ENCODE measurements at places on chromosomes 3 and 15.

GRCh38 chr15:67785431-67785830, 39.9 kb upstream of the SKOR1 start:
- DNase-seq: no peak

DNA sequence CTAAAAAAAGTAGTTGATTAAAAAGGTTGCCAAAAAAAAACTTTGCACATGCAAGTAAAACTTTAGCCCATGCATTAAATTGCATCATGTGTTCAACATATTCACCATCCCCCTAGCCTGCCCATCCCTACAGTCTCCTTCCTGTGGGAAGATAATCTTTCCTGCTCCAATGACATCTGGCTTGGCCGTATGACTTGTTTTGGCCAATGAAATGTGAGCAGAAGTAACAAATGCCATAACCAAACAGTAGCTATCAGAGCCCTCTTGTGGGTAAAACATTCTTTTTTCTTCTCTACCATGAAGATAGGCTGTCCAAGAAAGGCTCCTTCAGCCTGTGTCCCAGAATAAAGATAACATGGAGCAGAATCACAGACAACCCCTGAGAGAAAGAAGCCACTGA, 15.3 kb downstream of the ERC2 start:
- no peak for DNase-seq

DNA sequence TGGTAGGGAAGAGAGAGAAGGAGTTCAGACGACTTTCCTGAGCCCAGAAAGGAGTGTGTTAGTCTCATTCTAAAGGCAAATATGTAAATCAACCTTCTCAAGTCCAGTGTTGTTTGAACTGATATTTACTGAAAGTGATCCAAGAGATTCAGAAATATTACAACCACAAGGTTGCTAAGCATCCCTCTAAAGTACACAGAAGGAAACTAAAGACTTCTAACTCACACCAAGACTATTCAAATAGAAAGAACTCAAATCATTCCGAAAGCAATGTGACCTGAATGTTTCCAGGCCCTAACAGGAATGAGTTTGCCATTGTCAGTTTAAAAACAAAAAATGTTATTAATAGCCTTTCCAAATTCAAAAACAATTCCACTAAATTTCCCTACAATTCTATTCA, 56.9 kb upstream of the VGLL3 start:
- no peak for DNase-seq

DNA sequence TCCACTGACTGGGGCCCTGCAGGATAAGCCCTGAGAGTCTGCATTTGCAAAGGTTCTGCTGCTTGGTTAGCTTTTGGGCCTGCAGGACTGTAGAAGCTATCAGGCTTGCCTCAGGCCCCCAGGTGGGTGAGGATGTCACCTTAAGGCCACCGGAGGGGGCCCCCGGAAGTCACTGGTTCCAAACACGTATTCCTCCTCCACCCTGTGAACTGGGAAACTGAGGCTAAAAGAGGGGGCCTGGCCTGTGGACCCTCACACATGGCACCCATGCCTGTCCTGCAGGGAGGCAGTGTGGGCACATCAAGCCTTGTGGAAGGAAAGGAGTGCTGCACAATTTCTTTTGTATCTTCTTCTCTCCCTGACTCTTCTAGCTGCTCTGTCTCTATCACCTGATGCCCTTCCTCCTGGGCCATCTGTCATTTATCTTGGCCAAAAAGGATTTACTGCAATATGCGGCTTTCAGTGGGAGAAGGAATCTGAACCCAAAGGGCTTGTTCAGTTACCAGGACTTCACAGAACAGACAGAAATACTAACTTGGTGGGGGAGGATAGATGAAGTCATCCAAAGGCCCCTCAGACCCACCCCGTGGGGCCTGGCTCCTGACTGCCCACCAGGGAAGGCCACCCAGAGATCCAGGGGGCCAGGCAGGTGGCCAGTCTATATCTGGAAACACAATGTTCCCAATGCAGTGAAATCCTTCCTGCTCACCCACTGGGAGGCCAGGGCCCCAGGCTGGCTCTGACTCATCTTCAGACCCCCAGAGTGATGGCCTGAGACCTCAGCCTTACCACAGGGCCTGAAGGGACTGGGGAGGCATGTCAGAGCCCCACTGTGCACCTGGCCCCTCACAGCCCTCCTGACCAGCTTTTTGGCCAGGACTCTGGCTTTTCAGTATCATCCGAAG, 18.3 kb downstream of the UBAP1L start:
- no peak for DNase-seq

DNA sequence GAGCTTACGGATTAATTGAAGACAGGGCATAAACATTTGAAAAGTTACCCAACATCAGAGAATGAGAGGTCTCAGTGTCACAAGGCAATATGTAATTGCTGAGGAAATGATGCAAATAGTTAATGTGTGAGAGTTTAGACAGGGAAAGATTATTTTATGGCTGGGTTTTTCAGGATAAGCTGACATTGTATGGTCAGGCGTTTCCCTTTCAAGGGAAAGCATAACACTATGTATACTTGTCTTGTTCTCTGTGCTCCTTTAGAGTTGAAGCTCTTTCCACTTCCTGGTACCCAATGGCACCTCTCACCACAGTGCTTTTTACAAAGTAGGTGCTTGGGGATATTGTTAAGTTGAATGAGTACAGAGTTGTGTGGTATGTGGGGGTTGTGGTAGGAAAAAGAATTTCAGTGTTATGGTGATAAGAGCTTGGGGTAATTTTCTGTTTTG, 19.9 kb downstream of the IQGAP1 start:
- no peak for DNase-seq

DNA sequence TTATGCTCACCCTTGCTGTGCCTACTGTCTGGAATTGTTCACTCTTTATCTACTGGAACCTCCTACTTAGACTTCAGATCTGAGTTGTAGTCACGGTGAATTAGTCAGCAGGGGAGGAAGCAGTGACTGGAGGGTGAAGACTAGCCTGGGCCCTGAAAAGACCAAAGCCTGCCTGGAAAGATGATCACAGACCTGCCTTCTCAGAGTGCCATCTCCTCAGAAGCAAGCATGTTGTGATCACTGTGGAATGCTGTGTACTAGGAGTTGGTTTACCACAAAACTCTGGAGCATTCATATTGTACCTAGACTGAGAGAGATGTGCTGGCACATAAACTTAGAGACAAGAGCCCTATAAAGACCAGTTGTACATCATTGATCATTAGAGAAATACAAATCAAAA, 100.7 kb upstream of the SCN10A start:
- no peak for DNase-seq

DNA sequence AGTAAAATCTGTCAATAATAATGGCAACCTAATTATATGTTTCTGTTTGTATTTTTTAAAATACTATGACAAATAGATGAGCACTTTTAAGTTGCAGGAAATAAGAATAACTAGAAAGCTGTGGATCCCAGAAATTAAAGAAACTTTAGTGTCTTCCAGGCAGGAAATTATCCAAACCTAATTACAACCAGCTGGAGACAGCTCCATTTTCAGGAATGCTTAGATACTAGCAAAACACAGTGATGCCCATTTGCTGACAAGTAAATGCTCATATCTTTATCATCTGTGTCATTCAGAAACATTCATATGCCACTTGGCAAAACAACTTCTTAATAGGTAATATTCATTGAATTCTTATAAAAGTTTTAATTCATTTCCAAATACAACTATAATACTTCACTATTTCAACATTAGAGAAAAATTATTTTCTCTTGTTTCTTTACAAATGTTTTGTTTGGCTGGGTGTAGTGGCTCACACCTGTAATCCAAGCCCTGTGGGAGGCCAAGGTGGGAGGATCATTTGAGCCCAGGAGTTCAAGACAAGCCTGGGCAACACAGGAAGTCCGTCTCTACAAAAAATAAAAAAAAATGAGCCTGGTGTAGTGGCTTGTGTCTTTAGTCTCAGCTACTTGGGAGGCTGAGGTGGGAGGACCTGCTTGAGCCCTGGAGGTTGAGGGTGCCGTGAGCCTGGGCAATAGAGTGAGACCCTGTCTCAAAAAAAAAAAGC, 169.1 kb upstream of the TSPAN3 start:
- no peak for DNase-seq

GRCh38 chr3:186514296-186515002, 29.7 kb downstream of the CRYGS start:
- DNase-seq: no peak

GRCh38 chr15:99925661-99926461, 192.6 kb upstream of the LYSMD4 start:
- DNase-seq: no peak

DNA sequence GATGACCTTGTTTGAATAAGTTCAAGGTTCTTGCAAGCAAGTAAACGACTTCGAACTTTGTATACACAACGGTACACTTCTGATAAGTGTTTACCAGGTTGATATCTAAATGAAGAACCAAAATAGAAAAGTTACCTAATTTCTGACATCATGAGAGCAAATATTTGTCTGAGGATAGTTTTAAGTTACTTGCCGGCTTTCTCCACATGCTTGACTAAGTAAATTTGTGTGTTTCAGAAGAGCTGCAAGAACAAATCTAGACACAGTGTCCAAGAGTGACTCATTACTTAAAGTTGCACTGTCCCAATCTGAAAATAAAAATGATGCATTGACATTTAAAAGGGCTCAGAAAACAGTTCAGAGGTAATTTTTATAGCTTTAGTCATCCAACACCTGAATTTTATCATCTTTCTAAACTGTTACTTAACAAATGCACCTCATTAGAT, 115.1 kb downstream of the HERC1 start:
- no peak for DNase-seq

- no peak for DNase-seq
Measured at GRCh38 chr3:117633207-117633606, 923.6 kb downstream of the TUSC7 start.

DNA sequence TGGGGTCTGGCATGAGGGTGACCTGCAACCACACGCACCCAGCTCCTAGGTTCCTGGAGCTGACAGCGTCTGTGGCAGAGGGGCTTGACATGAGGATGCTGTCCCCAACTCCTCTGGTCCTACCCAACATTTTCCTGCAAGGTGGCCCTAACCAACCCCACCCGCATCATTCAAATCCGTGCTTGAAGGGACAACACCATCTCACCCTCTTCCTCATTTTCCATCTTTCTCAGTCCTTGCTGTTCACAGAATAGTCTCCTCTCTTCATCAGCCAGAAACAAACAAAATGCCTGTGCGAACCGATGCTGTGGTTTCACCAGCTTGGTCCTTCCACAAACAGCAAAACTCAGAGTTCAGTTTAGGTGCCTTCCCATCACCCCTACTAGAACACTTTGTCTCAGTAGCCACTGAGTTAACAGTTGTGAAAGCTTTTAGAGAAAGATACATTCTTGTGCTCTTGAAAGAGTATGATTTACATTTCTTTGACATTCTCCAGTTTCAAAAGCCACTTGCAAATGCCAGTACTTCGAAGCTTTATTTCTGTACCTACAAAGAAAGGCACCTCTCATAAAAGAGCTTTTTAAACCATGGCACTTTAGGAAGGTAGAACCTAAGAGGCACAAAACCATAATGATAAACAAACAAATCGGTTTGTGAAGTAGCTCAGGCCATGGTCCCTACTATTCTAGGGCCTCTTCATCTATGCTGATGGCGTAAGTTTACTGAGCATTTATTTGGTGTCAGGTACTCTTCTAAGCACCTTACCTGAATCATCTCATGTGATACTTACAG, 360.1 kb downstream of the SHQ1 start:
- DNase-seq: no peak

GRCh38 chr15:74631935-74632560, 16.4 kb downstream of the CLK3 start:
- DNase-seq: no peak

GRCh38 chr15:51224428-51224827, 114.0 kb downstream of the CYP19A1 start:
- DNase-seq: no peak

GRCh38 chr15:98758224-98758623, 109.9 kb downstream of the IGF1R start:
- DNase-seq: no peak

DNA sequence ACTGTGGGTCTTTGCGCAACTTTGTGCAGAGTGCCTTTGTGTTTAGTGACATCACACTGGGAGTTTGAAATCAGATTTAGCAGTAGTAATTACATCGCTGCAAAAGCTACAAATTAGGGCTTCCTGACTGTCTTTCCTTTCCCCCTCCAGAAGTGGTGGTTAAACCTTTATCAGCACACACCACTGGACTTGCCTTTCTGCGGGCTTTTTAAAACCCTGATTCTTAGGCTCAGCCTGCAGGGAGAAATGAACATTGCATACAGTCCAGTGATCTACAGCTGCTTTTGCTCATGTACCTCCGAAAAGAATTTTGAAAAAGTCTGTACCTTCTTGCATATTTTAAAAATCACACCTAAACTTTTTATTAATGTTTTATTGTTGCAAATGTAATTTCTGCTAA, 219.7 kb upstream of the NAALADL2 start:
- DNase-seq: no peak

- no peak for DNase-seq
Measured at GRCh38 chr3:195761123-195761566, 40.4 kb downstream of the MUC20 start.

DNA sequence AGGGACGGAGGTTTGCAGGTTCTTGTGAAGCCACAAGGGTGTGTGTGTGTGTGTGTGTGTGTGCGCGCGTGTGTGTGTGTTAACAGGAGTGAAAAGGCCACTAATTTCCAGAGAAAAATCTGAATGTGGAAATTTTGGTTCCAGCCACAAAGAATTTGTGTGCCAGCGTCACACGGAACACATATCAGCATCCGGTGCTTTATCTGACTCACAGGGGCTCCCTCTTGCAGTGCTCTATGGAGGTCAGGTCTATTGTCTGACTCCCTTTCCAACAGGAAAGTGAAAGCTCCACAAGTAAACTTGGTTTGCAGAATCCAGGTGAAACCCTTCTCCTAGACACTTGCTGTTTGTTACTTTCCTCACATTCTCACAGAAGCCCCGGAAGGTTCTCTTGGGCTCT, 6.2 kb downstream of the CLDN11 start:
- no peak for DNase-seq
